ENCODE measurements at places on chromosomes 11 and 22.

DNA sequence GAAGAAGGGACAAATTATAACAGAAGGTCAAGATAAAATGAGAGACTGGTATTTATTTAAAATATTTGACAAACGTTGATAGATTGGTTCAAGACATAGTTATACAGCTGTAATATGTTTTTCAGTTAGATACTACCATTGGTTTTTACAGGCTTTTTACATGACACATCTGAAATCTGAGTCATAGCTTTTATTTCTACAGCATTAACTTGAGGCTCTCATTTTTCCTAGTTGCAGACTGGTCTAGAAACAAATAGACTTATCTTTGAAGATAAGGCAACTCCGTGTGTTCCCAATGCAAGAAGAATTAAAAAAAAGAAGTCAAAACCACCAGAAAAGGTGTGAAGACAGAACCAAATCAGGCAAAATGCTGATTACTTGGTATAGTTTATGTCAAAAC is 31.3 kb downstream of the CEP57 start:
- no peak for DNase-seq

DNA sequence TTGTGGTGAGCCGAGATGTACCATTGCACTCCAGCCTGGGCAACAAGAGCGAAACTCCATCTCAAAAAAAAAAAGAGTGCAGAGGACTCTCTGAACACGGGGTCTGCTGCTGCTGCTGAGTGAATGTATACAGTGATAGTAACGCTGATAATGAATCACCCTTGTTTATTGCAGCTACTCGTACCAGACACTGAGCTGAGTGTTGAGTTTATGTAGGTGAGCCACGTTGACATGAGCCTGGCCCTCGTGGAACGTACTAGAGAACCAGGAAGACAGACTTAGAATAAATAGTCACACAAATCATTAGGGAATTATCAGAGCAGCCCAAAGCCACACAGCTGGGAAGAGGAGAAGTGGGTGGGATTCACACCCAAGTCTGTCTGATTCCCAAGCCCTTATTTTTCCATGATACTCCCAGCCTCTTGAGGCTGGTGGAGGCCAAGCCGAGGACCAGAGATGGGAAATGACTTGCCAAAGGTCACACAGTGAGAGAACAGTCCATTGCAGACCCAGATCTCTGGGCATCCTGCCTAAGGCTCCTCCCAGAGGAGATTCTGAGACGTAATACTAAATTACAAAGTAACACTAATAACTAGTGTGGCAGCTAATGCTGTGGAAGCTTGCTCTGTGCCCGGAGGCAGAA is 34.8 kb downstream of the MB start:
- DNase-seq = no peak

DNA sequence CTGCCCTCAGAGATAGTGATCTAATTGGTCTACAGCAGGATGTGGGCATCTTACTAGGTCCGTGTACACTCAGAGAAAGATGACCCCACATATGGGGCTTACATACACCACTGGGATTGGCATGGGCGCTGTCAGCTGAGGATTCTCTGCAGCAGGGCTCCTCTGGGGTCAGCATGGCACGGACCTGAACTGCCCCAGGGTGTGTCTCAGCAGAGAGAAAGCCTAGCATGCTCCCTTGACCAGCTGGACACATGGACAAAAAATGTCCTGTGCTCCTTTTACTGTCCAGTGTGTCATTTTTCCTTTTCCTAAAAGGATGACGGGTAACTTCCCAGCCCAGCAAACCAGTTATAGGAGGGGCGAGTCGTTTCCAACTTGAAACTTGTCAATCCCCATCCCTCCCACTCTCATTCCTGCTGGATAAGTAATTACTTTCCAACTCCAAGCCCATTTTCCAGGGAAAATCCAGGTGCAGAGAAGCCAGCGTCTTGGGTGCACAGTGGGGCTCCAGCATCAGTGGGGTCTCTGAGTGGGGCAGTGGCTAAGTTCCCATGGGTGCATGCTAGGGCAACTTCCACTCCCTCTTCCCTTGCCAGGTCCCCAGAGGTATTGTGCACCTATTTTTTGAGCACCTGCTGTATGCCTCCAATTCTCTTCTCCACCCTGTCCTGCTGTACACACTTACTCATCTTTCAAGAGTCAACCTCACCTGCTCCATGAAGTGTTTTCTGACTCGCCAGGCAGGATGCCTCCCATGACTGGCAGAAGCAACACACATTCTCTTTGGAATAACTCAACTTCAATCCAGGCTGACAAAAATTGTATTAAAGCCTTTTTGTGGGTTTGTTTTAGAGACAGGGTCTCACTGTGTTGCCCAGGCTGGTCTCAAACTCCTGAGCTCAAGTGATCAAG is 5.0 kb downstream of the VSTM5 start:
- no peak for DNase-seq

DNA sequence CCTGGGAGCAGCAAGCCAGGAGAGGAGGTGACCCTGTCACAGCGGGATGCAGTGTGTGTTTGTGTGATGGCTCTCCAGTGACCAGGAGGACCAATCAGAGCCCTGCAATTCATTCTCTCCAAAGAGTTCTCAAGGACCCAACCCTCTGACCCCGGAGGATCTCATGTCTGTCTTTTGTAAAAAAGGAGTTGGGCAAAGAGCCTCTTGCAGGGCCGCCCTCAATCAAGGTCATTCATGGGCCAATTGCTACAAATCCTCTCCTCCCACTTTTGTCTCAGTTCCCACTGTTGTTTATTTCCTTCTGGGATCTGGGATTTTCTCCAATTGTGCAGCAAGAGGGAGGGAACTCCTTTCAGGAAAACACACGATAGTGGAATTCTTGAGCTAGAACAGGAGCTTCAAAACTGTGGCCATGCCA is 4.0 kb downstream of the TECTA start:
- no peak for DNase-seq

- no peak for DNase-seq
These were observed 47.4 kb downstream of the CHST1 start for GRCh38 chr11:45617871-45618601.

GRCh38 chr22:20203552-20204201 is 52.8 kb upstream of the CCDC188 start:
- peak; percentile 37 for DNase-seq

GRCh38 chr11:109926941-109927340 is 166.3 kb upstream of the ZC3H12C start:
- no peak for DNase-seq

DNA sequence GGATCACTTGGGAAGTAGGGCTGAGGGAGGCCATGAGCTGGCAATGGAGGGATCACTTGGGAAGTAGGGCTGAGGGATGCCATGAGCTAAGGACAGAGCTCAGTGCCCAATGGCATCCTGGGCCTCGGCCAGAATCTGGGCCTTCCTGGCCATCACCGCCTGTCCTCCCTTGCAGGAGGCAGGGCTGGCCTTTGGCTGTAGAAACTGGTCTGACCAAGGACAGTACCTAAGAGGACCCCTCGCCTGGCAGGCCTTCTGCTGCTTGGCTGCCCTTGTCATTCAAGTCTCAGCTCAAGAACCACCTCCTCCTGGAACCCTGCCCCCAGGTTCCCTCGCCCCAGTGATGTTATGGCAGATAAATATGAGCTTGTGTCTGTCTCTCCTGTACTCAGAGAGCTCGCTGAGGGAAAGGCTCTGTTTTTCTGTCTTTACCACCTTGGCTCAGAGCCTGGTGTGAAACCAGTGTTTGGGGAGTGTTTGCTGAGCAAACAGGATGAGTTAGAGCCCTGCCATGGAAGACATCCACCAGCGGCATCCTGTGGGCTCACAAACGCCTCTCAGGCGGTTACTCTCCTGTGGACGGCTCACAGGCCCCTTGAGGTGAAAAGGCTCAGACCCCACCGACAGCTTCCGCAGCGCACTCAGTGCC is 19.3 kb upstream of the RASL10A start:
- no peak for DNase-seq

- peak; percentile 55 for DNase-seq
These were observed 11.9 kb downstream of the CRTAM start for GRCh38 chr11:122850076-122850631.

DNA sequence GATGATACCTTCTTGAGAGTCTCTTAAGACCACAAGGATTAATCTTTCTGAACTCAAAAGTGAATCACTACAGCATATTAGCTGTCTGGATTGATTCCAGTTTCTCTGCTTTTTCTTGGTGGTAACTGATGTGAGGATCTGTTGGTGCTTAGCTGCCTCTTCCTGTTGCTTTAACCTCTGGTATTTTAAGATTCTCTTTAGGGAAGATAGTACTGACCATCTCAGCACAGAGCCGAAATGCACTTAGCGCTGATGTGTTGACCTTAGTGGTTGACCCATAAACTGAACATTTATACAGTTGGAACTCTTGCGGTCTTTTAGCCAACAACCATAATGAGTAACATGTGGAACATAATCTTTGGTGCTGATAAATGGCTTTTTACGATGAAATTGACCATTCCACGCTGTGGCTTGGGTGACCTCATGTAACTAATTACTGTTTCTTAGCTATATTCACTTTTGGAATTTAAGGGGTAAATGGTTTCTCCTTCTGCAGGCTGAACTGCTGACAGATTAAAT is 33.7 kb downstream of the APLP2 start:
- DNase-seq = no peak

DNA sequence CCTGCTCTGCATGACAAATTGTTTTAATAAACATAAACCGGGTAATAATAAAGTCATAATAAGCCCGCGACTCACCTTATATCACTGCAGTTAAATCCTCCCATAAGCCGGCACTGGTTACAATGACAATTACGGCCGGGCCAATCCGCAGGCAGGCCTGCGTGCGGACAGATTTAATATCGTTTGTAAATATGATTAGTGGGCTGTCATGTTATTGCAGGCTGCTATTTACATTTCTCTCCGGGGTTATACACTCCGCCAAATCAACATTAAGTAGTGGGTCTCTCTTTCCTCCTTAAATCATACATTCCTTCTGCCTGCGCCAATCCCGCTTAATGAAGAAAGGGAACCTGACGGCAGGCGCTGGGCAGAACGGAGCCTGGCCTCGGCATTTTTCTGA is 51.8 kb upstream of the LMO1 start:
- no peak for DNase-seq

GRCh38 chr22:41875531-41876270 is 39.2 kb downstream of the SHISA8 start:
- DNase-seq = no peak
